CD4-positive, alpha-beta memory T cell (primary cell): ENCODE measurements at places on chromosomes 5 and 9. TPM values are rescaled to one million over a fixed set of nuclear protein-coding genes. Genes with fewer than 3 reads are reported as not detected.
A peak's percentile ranks its signal among the peaks of the same experiment; 100 is the strongest.

Gene TAS2R1
- total RNA-seq, result not detected

Gene BRD9
- 86.8 TPM for total RNA-seq

Gene SHISAL2B
- not detected for total RNA-seq

Gene BASP1
- total RNA-seq, result 0.69 TPM

Gene TRAPPC13
- total RNA-seq, result 20.9 TPM

Gene SMIM23
- not detected for total RNA-seq

GRCh38 chr5:161778796-161779195 lies 69.1 kb upstream of the GABRA1 start:
- no peak overlapping the region for H3K27ac ChIP-seq

DNA sequence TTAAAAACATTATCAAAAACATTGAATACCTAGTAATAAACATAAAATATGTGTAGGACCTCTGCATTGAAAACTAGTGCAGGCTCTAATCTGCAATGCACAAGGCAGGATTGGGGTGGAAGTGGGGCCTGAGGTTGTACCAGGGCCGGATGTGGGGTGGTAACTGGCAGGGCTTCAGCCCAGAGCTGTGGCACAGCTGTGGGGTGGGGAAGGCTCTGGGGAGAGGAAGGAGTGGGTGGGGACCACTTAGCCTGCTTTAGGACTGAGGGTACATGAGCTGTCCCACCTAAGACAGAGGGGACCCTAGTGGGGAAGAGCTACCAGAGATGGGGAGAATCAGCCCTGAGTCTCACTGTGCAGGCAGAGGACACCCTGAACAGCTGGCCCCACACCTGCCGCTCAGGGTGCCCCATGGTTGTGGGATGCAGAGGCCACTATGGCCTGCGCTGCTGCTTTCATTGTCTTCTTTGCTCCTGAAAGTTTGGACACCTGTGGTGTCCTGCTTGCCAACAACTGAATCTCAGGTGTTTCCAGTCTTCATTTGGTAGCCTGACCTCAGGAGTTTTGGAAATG lies 311.4 kb downstream of the TLE4 start:
- H3K4me3 ChIP-seq, result no peak overlapping the region
- H3K27me3 ChIP-seq, result no peaks in the 10 kb centered on the region

DNA sequence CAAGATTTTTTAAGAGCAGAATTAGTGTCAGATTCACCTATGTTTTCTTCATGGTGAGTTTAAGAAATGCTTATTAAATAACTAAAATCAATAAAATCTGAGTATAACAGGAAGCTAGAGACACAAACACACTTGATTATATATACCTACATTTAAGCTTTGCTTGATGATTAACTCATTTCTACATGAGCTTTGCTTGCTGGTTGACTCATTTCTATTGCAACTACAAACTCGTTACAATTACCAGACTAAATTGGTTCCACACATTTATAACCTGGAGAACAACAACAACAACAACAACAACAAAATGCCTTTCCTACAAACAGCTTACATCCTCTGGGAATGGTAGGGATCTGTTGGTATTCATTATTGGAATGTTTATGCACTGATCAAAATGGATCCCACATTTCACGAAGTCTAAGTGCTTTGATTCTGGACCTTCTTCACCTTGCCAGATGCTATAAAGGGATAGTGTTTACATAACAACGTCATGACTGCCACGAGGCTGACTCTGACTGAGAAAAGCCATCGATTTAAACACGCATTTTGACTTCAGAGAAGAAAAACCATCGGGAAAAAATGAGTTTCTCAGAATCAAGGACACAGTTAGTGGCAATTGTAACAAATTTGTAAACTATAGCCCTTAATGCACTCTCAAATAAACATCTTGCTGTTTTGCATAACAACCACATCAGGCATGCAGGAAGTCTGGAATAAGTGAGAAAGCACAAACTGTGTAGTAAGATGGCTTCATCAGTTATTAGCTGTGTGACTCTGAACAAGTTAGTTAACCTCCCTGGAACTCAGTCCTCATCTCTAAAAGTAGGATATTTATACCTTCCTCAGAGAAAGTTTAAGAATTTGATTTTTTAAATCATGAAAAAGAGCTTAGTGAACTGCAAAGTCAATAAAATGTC lies 49.8 kb downstream of the RASEF start:
- DNase-seq, result no peak
- no peaks in the 10 kb centered on the region for H3K4me1 ChIP-seq
- H3K27ac ChIP-seq, result no peak overlapping the region
- H3K4me3 ChIP-seq, result no peak overlapping the region
- no peaks in the 10 kb centered on the region for H3K27me3 ChIP-seq
- no peaks in the 10 kb centered on the region for H3K36me3 ChIP-seq

GRCh38 chr5:168836603-168837231 lies 257.5 kb upstream of the PANK3 start:
- H3K4me3 ChIP-seq, result no peak overlapping the region
- DNase-seq, result no peak
- no peaks in the 10 kb centered on the region for H3K27me3 ChIP-seq
- H3K4me1 ChIP-seq, result no peaks in the 10 kb centered on the region
- no peaks in the 10 kb centered on the region for H3K36me3 ChIP-seq
- H3K27ac ChIP-seq, result no peak overlapping the region

GRCh38 chr9:98451576-98451975 lies 196.1 kb upstream of the TBC1D2 start:
- no peaks in the 10 kb centered on the region for H3K36me3 ChIP-seq
- no peak overlapping the region for H3K4me3 ChIP-seq
- no peak for DNase-seq
- no peaks in the 10 kb centered on the region for H3K4me1 ChIP-seq

DNA sequence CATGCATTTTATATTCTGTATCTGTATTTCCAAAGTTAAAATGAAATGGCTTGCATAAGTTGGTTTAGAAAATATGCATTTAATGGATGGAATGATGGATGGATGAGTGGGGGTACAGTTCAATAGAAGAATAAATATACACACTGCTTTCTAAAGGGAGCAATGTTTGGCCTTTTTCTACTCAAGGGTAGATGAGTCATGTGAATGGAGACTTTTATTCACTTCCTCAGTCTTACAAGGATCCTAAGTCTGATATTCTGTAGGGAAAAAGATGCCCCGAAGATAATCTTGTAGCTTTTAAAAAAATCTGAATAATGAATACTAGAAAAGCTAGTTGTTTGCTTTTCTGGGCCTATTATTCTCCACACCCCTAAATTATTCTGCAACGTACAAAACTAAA lies 2112.1 kb downstream of the MAT2B start:
- no peaks in the 10 kb centered on the region for H3K4me1 ChIP-seq

GRCh38 chr5:107555425-107556090 lies 115.2 kb downstream of the EFNA5 start:
- no peak overlapping the region for H3K4me3 ChIP-seq
- no peak for DNase-seq
- no peaks in the 10 kb centered on the region for H3K27me3 ChIP-seq
- H3K27ac ChIP-seq, result no peak overlapping the region
- H3K4me1 ChIP-seq, result no peaks in the 10 kb centered on the region
- H3K36me3 ChIP-seq, result no peaks in the 10 kb centered on the region

- no peak overlapping the region for H3K27ac ChIP-seq
- no peaks in the 10 kb centered on the region for H3K27me3 ChIP-seq
- H3K4me3 ChIP-seq, result no peak overlapping the region
- no peaks in the 10 kb centered on the region for H3K36me3 ChIP-seq
- H3K4me1 ChIP-seq, result no peaks in the 10 kb centered on the region
- no peak for DNase-seq
These were observed 225.8 kb upstream of the ELL2 start for GRCh38 chr5:96187309-96188027.

DNA sequence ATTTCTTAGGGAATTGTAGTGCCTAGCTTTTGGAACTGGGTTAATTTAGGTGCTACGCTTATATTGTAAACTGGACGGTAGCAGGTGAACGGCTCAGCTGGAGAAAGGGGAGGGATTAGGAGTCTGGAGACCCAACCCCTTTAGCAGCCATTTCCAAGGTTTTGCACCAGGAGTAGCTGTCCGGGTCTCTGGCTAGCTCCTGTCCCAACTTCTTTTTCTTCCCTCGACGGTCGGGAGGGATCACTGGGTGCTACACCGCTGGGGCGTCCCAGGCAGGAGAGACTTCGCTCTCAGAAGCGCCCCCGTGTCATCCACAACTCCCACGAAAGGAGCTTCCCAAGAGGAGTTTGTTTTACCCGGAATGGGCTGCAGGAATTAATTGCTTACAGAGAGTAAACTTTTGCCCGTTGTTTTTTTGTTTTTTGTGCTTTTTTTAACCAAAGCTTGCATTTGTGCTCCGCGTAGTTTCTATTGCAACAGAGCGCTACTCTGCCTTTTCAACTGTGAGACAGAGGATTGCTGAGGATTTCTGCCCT lies 1640.9 kb upstream of the C9orf72 start:
- no peak overlapping the region for H3K4me3 ChIP-seq
- no peaks in the 10 kb centered on the region for H3K36me3 ChIP-seq
- no peak for DNase-seq
- H3K4me1 ChIP-seq, result peaks cover 5% of the 10 kb centered on the region

GRCh38 chr5:168649306-168649705 lies 70.1 kb upstream of the PANK3 start:
- H3K4me1 ChIP-seq, result no peaks in the 10 kb centered on the region
- H3K4me3 ChIP-seq, result no peak overlapping the region
- H3K27ac ChIP-seq, result no peak overlapping the region
- H3K36me3 ChIP-seq, result no peaks in the 10 kb centered on the region

DNA sequence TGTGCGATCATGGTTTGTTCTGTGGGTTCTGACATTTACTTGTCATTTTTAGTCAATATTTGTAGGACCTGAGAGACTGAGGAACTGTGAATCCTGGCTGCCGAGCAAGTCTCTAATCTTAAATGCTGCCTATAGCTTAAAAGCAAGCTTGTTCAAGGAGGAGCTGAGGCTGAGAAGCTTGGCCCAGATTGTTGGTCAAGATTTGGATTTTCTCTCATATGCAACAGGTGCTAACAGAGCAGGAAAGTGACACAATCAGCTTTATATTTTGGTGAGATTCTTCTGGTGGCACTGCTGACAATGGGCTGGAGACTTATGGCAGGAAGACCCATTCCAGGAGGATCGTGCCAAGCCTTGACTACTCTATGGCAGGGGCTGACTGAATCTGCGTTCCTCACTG lies 192.5 kb downstream of the MAPKAP1 start:
- peaks cover 15% of the 10 kb centered on the region for H3K4me1 ChIP-seq
- H3K36me3 ChIP-seq, result no peaks in the 10 kb centered on the region
- no peak overlapping the region for H3K4me3 ChIP-seq
- H3K27me3 ChIP-seq, result no peaks in the 10 kb centered on the region

DNA sequence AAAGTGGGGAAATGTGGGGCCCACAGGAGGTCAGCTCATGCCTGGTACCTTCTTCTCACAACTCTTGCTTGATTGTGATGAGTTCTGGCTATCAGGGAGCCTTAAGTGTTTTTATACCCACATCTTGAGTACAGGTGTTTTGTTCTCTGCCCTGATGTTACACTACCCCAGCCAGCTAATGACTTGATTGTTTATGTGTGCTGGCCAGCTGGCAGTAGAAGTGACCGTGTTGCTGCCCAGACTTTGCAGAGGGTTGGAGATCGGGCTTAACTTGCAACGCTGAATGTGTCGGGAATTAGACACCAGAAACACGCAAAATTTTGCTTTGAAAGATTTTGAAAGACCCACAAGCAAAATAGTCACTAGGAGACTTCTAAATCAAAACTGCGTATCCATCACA lies 16.9 kb upstream of the ZDHHC11B start:
- no peaks in the 10 kb centered on the region for H3K36me3 ChIP-seq
- no peak overlapping the region for H3K4me3 ChIP-seq
- H3K27me3 ChIP-seq, result no peaks in the 10 kb centered on the region
- no peaks in the 10 kb centered on the region for H3K4me1 ChIP-seq
- no peak for DNase-seq

- DNase-seq, result no peak
- H3K27me3 ChIP-seq, result no peaks in the 10 kb centered on the region
- H3K4me1 ChIP-seq, result no peaks in the 10 kb centered on the region
- H3K27ac ChIP-seq, result no peak overlapping the region
- H3K36me3 ChIP-seq, result no peaks in the 10 kb centered on the region
- no peak overlapping the region for H3K4me3 ChIP-seq
These were observed 36.1 kb downstream of the TMC1 start for GRCh38 chr9:72557549-72557948.

GRCh38 chr5:109450129-109450877 lies 40.5 kb upstream of the PJA2 start:
- H3K27ac ChIP-seq, result no peak overlapping the region
- H3K27me3 ChIP-seq, result no peaks in the 10 kb centered on the region
- no peak for DNase-seq
- no peaks in the 10 kb centered on the region for H3K36me3 ChIP-seq

DNA sequence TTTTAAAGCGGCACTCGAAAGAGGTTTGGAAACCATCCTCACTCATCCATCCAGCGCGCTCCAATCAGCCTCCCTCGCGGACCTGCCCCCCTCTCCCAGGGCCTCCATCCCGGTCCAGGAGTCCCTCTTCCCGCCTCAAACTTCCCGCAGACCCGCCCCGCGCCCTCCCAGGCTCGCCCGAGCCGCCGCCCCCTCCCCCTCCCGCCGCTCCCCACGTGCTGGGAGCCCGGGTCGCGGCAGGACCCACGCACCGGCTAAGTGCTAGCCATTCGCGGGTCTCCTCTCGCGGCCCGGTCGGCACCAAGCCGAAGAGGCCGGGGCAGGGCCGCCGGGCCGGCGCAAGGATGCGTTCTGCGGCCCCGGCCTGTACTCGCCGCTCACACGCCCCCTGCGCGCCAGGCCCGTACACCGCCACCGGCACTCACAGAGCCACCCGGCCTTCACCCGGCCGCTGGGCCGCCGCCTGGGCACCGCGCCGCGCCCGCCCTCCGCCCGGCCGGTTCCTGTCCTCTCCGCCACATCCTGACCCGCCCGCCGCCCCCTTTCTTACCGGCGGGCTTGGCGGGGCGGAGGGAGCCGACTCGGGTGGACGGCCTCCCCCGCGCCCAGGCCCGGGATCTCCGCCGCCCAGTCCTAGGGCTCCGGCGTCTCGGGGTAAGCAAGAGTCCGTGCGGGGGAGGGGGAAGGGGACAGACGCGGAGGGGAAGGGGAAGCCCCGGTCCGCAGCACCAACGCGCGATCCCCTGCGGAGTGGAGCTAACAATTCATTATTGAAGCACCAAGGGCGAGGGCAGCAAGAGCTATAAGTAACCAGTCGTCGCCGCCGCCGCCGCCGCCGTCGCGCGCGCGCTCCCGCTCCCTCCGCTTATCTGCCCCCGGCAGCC lies 576 bp downstream of the CHD1 start:
- DNase-seq, result peak; percentile 48
- peak overlapping the region; percentile 84 for H3K4me3 ChIP-seq
- no peaks in the 10 kb centered on the region for H3K27me3 ChIP-seq
- peaks cover 72% of the 10 kb centered on the region for H3K4me1 ChIP-seq
- peak overlapping the region; percentile 100 for H3K27ac ChIP-seq

DNA sequence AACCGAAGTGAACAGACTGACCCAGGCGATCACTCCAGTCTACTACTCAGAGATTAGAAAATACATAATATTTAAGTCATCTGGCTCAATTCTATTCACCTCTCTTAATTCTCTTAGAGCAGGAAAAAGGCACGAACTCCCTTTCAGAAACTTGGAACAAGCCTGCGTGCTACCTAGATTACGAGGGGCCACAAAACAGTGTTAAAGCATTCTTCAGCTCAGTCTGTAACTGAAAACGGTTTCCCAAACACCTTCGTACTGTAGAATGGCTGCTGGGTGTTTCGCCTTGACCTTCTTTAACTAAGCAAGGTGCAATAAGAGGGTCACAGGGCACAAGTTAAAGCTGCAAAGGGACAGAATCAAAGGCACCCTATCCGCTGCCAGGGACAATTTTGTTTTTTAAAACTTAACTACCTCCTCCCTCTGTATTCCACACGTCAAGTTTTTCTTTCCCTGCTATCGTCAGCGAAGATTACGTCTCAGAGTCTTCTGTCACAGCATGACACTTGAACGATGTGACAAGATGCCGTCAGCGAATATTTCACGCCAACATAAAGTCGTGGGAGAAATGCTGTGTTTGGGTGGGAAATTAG lies 687 bp downstream of the LYSMD3 start:
- H3K36me3 ChIP-seq, result no peaks in the 10 kb centered on the region
- no peaks in the 10 kb centered on the region for H3K27me3 ChIP-seq
- peak overlapping the region; percentile 93 for H3K4me3 ChIP-seq
- peaks cover 40% of the 10 kb centered on the region for H3K4me1 ChIP-seq
